ENCODE measurements at places on chromosomes 11 and 22.

GRCh38 chr22:25623310-25623734 is 58.8 kb downstream of the GRK3 start:
- ATAC-seq, result peak; percentile 94

DNA sequence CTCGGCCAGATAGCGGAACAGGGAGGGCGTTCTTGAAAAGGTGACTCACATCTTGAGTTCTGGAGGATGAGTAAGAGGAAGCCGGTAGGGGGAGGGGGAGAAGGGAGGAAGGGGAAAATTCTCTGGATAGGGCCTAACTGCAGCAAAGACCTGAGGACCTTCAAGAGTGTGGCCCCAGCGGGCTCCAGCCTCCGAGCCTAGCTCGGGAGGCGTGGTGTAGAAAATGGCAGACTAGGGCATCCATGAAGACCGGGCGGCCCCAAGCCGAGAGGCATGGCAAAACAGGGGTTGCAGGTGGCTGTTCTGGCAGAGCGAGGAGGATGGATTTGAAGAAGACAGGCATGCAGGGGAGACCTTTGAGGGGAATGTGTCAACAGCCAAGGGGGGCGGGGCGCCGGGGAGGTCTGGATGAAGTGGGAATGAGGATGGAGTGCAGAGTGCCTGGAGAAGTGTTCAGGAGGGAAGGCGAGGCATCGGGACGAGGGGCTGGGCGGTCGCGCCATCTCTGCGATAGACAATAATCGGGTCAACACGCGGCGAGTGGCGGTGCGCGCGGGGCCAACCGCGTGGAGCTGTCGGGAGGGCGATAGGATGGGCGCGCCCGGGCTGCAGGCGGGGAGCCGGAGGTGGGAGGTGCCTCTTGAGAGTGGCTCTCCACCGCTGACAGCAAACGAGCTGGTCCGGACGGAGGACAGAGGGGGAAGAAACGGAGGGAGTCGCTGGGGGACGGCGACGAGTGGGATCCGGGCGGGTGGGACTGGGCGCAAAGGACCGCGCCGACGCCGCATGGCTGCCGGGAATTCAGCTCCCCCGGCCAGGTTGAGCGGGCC is 40.0 kb upstream of the CREB3L1 start:
- ATAC-seq, result peak; percentile 74

DNA sequence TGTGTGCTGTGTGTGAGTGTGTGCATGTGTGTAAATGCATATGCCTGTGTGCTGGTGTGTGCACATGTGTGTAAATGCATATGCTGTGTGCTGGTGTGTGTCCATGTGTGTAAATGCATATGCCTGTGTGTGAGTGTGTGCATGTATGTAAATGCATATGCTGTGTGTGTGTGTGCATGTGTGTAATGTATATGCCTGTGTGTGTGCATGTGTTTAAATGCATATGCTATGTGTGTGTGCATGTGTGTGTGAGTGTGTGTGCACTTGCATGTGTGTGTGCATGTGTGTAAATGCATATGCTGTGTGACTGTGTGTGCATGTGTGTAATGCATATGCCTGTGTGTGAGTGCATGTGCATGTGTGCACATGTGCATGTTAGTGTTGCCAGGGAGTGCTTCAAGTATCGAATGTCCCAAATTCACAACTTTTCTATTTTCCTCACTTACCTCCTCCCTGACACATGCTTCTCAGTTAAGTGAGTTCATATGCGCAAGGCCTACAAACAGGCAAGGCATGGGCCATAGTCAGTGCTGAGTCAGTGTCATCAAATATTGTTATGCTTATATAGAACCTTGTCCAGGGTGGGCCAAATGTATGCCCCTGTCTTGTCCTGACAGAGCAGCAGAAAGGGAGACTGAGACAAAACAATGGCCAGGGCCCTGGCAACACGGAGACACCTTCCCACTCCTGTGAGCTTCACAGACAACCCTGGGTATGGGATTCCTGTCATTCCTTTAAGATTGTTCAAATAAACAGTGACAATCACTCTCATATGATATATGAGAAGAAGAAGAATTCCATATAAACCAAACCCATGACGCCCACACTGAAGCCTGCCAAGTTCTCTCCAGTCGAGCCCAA is 38.6 kb downstream of the GGTLC2 start:
- no peak for ATAC-seq

DNA sequence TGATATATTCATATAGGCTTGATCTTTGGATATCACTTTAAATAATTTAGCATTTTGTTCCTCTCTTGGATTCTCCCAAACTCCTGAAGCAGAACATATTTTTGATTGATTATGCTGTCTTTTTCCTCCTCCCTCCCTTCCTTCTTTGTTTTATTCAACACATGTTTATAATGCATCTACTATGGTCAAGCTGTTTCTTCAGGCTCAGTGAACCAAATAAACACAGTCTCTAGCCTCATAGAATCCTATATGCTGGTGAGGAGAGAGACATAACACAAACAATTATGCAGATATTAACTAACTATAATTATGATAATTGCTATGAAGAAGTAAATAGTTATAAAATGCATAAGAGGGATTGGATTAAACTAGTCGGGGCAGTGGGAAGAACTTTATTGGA is 1023.6 kb upstream of the RAG2 start:
- no peak for ATAC-seq

DNA sequence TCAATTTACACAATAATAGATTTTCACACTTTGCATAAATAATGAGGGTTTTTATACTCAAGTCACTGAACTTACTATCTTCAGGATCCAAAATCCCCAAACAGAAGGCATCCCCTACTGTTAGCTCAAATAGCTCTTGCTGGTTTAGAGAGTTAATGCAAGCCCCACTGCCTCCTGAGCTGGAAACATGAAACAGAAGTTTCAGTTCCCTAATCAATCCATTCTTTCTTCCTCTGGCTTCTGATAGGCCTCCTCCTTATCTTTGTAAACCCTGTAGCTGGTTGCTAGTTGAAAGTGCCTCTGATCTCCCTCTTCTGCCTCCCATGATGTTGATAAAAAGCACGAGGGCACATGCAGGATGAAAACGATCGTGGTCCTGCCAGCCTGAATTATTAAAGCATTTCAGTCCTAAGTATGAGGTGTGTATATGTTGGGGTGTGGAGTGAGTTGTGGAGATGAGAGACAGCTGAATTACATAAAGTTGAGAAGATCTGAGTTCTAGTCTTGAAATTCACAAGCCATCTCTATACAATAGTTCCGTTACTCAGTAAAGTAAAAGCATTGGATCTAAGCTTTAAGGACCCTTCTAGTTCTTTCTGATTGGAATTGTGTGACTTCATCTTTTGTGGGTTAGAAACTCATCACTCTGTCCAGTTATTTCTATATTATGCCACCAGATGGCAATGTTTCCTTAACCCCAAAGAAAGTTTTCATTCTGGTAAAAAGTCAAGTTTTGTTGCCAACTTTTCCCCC is 35.0 kb upstream of the EHF start:
- no peak for ATAC-seq

GRCh38 chr11:66146074-66146473 is 76.0 kb downstream of the PACS1 start:
- no peak for ATAC-seq

GRCh38 chr11:88104408-88104807 is 70.8 kb downstream of the RAB38 start:
- no peak for ATAC-seq

GRCh38 chr22:48192920-48193319 is 1430.5 kb downstream of the TBC1D22A start:
- ATAC-seq, result no peak

GRCh38 chr11:67576735-67577475 is 6.7 kb upstream of the GSTP1 start:
- ATAC-seq, result no peak

DNA sequence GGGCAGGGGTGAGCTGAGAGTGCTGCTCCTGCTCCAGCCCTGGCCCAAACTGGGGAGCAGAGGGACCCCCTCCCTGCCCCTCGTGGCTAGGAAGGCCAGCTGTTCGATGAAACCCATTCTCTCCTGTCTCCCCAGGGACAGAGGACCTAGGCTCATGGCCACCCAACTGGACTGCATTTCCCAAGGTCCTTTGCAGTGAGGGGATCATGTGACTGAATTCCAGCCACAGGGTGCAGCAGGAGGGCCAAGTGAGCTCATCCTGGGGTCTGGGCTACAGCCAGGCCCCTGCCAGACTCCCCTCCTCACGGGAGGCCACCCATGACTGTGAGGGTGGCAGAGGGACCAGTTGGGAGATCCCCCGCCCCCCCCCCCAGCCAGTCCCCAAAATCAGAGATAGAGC is 777.6 kb downstream of the TBC1D22A start:
- ATAC-seq, result no peak

- no peak for ATAC-seq
Observed at GRCh38 chr11:34805937-34806336, 110.2 kb downstream of the APIP start.

- no peak for ATAC-seq
Observed at GRCh38 chr11:31005202-31005601, 364.3 kb downstream of the DCDC1 start.

DNA sequence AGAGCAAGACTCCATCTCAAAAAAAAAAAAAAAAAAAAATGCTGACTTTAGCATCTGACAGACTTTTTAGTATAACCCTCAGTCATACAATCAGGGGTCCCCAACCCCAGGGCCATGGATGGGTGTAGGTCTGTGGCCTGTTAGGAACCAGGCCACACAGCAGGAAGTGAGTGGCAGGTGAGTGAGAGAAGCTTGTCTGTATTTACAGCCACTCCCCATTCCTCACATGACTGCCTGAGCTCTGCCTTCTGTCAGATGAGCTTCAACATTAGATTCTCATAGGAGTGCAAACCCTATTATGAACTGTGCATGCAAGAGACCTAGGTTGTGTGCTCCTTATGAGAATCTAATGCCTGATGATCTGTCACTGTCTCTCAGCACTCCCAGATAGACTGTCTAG is 3.3 kb downstream of the FAM227A start:
- no peak for ATAC-seq

- ATAC-seq, result no peak
Observed at GRCh38 chr11:121153472-121153871, 52.4 kb downstream of the TECTA start.

DNA sequence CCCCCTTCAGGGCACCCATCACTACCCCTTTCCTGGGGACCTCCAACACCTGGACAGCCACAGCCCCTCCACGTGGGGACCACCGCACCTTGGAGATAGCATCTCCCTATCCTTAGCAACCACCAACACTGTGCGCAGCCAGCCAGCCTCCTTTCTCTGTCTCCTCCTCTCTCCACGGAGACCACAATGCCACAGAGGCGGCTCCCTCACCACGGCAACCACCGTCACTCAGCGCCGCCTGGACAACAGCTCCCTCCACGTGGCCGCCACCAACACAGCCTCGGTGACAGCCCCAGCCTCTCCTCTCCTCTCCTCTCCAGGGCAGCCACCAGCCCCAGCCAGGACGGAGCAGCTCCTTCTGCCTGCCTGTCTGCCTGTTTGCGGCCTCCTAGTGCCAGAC is 10.5 kb downstream of the ELFN2 start:
- ATAC-seq, result peak; percentile 62

DNA sequence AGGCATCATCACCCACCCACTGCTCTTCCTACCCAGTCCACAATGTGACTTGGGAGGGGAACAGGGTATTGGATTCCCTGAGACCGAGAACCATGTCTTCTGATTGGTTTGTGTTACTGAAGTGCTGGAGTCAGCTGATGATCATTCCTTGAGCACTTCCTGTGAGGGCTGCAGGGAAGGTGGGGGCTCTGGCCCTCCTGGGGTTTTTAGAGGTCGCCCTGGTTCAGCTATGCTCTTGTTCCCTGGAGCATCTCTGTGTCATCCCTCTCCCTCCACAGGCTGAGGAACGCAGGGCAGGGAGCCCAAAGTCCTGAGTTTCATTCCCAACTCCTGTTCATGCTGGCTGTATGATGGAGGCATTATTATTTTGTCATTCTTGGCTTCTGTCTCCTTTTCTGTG is 6.7 kb downstream of the ZC3H7B start:
- ATAC-seq, result no peak

DNA sequence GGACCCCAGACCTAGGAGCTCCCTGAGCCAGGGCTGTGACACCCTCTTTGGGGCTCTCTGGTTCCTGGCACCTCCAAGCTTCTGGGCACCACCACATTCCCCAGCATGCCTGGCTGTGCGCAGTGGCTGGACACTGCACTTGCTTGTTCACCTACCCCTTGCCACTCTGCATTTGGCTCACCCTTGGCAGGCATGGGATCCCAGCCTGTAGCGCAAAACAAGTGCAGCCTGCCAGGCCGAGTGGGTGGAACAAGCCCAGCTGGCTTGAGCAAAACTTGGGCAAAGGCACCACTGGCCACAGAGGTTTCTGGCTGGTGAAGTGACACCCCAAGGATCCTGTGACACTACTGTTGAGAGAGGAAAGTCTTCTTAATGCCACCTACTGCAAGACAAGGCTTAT is 57.3 kb downstream of the CCDC34 start:
- no peak for ATAC-seq

DNA sequence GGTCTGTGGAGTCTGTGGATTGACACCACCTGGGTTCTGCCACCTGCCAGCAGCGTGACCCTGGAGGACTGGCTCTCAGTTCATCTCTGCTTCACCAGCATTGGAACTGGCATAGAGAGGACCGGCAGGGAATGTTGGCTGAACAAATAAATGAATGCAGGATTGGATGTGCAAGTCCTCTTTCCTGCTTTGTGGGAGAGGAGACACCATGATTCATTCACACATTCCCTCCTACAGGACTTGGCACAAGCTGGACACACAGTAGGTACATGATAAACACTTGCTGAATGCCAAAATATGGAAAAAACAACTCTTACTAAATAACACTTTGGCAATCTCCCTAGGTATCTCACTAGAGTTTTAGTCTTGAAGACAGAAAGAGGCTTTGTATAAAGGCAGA is 116.6 kb upstream of the NARS2 start:
- no peak for ATAC-seq

- ATAC-seq, result peak; percentile 66
Observed at GRCh38 chr11:12281571-12282478, 95.5 kb upstream of the PARVA start.

- ATAC-seq, result no peak
Observed at GRCh38 chr22:32545801-32546200, 71.2 kb downstream of the FBXO7 start.
